ENCODE measurements at places on chromosomes 11 and 22.
A peak's percentile ranks its signal among the peaks of the same experiment; 100 is the strongest.

GRCh38 chr11:43541993-43542392 is 138.5 kb upstream of the HSD17B12 start:
- DNase-seq: no peak

GRCh38 chr11:27234043-27234668 is 128.9 kb downstream of the CCDC34 start:
- DNase-seq: peak; percentile 77

DNA sequence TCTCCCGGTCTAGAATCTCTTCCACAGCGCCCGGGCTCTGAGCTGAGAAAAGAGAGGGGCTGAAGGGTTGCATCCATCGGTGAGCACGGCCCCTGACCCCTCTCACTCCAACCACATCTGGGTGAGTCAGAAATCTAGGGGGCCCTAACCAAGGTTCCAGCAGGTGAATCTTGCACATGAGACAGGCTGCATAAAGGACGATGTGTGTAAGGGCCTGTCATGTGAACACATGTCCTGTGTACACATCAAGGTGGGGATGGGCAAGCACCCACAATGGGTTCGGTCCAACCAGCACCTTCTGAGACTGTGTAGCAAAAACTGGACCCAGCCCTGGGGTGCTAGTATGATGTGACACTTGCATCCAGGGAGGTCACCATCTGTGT is 1.2 kb downstream of the BET1L start:
- DNase-seq: no peak

- no peak for DNase-seq
Measured at GRCh38 chr11:80733790-80734189, 1293.0 kb upstream of the TENM4 start.

DNA sequence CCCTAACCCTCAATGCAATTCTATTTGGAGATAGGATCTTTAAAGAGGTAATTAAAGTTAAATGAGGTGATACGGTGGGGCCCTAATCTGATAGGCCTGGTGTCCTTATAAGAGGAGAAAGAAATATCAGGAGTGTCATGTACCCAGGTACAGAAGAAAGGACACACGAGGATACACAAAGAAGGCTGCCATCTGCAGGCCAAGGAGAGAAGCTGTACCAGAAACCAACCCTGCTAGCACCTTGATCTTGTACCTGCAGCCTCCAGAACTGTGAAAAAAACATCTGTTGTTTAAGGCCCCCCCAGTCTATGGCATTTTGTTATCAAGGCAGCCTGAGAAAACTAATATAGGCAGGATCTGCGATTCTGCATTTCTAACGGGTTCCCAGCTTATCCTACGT is 44.2 kb downstream of the FBXO7 start:
- no peak for DNase-seq

GRCh38 chr11:27972522-27973170 is 135.3 kb downstream of the KIF18A start:
- no peak for DNase-seq

DNA sequence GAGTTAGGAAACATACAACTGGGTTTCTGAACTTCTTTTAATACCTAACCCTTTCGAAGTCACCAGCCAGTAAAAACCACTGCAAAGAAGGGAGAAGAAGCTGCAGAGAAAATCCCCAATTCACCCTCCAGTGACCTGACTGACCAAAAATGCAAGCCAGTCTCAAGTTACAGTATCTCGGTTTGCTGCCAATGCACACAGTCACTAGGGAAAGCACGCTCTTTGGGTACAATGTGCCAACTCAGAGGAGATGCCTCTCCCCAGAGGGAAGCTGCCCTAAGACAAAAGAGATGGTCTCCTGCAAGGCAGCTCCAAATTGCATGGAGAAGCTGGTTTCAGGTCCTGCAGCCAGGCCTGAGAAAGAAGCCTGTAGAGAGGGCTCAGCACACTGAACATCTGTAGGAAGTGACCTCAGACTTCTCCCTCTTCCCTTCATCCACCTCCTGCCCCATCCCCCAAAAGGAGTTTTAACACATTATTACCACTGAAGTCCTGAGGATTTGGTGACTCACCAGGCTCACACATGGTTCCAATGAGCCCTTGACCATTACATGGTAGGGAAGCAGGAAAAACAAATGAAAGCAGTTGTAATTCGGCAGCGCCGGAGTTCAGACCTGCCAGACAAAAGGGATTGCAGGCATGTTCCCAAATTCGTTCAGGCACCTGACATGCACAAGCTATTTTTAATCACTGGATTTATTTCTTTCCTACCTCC is 90.1 kb downstream of the ETS1 start:
- peak; percentile 71 for DNase-seq

DNA sequence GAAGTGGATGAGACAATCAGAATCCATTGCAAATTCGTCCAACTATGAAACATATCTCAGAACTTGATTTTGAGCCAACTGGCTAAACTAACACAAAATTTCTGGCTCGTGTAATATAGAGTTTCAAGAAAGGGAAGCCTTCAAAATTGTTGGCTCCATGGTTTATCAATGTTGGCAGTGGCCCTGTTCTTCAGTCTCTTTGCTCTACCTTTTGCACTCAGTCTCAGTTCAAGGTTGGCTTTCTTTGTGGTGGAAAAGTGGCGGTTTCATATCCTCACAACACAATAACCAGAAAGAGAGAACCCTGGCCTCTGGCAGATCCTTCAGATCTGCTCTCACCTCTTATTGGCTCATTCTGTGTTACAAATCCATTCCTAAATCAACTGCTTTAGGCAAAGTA is 473.8 kb upstream of the API5 start:
- DNase-seq: no peak

DNA sequence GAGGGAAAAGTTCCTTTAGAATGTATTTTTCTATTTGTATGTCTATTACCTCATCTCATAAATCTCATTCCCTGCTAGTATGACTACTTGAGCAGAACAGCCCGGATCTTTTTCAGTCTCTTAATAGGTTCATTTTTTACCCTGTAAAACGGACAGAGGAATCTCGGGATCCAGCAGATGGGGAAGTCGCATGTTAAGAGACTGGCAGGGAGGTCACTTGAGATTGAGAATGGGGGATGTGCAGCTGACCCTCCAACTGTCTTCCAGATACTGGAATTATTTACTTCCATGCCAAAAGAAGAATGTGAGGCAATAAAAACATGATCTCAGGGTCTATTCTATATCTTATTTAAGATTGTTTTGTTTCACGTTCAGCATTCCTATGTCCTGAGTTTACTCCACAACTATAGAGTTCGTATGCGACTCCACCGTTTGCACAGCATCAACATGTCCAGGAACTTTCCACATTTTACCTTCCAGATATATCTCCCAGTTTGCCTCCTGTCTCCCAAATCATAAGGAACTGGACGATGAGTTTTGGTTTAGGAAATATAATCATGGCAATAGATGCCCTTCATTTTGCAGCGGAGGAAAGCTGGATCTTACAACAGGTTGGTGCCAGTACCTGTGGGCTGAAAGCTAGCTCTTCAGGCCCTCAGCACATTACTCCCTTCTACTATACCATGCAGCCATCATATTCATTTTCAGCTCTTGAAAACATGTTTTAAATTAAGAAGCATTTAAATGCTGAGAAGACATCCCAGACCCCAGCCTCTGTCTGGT is 181.5 kb downstream of the MAML2 start:
- no peak for DNase-seq

GRCh38 chr11:111796696-111797095 is 30.5 kb upstream of the PPP2R1B start:
- DNase-seq: no peak

GRCh38 chr11:38950867-38951266 is 2352.8 kb upstream of the RAG2 start:
- DNase-seq: no peak

DNA sequence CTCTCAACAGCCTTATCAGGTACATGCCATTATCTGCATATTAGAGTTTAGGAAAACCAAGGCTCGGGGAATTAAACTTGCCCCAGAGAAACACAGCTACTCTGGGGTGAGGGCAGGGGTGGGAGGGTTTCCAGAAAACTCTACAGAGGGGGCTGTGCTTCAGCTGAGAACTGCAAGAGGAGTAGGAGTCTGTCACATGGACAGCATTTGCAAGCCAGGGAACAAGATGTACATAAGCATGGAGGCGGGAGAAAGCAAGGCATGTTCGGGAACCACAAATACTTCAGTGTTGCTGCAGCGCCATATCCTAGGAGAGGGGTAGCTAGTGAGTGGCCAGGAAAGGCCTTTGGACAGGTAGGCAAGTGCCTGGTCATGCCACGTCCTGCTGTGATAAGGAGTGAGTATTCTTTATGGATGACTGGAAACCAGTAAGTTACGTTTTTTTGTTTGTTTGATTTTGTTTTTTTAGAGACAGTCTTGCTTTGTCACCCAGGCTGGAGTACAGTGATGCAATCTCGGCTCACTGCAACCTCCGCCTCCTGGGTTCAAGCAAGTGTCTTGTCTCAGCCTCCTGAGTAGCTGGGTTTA is 57.2 kb downstream of the GRAMD1B start:
- no peak for DNase-seq

GRCh38 chr11:19646921-19647320 is 65.7 kb upstream of the NAV2 start:
- DNase-seq: no peak

DNA sequence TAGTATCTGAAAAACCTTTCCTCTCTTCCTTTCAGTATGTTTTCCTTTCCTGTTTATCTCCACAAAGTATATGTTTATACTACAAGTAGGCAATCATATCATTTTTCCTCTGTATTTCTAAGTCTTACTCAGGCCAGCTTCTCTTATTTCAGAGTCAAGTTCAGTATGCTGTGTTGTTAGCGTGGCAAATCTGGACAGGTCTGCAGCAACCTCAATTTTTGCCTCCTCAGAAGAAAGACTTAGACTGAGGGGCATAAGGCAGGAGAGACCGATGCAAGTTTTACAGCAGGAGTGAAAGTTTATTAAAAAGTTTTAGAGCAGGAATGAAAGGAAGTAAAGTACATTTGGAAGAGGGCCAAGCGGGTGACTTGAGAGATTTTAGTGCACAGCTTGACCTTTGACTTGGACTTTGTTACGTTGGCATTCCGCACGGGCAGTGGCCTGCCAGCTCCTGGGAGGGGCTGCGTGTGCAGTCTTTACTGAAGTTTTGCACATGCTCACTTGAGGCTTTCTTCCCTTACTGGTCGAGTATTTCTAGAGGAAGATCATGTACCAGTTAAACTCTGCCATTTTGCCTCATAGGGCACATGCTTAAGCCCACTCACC is 343.2 kb downstream of the NTM start:
- DNase-seq: no peak

DNA sequence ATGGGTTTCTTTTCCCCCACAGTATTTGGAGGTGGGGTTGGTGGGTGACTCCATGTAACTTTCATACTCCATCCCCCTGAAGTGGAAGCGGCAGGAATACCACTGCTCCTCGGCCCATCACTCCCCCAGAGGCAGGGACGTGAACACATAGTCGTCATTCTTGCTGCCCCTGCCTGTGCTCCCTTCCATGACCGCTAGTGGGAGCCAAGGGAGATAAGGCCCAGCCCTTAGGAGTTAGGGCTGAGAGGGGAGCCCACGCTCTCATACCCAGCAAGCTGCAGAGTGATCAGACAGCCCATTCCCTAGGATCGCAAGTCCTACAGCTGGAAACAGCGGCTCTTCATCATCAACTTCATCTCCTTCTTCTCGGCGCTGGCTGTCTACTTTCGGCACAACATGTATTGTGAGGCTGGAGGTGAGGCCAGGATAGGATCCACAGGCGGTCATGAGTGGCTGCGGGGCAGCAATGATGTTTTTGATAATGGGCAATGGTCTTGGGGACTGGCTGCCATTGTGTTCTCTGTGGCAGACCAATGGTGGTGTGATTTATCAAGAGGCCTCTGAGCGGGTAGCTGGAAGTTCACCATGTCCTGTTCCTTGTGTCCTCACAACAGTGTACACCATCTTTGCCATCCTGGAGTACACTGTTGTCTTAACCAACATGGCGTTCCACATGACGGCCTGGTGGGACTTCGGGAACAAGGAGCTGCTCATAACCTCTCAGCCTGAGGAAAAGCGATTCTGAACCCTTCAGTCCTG is 15.9 kb downstream of the RHOG start:
- no peak for DNase-seq

DNA sequence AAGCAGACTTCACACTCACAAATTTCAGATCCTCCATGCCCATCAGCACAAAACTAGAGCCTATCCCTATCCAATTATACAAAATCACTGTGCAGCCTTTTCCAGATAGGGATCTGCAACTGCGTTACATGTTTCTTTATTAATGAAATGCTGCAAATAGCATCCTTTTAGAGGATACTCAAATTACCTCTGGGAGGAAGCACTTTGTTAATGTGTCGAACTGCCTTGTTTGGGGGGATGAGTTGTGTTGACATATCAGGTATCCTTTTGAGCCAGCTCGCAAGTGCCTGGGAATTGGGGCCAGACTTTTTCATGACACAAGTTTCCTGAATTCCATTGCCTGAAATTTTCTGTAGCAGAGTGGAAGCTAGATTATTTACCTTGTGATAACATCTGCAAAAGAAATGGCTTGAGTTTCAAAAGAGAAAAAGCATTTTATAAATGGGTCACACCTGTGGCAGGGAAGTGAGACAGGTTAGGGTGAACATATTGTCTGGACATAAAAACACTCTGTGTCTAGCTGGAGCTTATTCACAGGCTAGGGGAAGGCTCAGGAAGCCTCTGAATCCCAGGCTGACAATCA is 299.1 kb upstream of the MTNR1B start:
- no peak for DNase-seq

GRCh38 chr11:32671051-32671450 is 87.4 kb downstream of the EIF3M start:
- DNase-seq: no peak

GRCh38 chr11:1473786-1474185 is 12.8 kb downstream of the MOB2 start:
- no peak for DNase-seq

DNA sequence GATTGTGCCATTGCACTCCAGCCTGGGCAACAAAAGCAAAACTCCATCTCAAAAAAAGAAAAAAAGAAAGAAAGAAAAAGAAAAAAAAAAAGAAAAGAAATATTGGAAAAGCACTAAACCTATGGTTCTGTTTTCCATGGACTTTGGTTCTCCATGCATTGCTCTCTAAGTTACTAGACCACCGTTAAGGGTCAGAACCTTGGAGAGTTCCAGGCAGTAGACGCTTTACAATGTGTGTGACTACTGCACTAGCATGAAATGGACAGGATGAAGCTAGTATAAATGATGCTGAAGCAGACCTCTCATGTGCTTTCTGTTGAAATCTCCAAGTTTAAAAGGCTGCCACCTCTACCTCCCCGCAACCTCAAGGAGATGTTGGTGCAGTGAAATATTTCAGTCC is 63.5 kb downstream of the SIK2 start:
- DNase-seq: no peak

- no peak for DNase-seq
Measured at GRCh38 chr11:41309716-41310115, 149.7 kb downstream of the LRRC4C start.

- no peak for DNase-seq
Measured at GRCh38 chr22:48902001-48902869, 925.4 kb downstream of the BRD1 start.

Measured in NCI-H1092 (cell line).